HL-60 (cell line): ENCODE measurements at places on chromosomes 12 and 14.

DNA sequence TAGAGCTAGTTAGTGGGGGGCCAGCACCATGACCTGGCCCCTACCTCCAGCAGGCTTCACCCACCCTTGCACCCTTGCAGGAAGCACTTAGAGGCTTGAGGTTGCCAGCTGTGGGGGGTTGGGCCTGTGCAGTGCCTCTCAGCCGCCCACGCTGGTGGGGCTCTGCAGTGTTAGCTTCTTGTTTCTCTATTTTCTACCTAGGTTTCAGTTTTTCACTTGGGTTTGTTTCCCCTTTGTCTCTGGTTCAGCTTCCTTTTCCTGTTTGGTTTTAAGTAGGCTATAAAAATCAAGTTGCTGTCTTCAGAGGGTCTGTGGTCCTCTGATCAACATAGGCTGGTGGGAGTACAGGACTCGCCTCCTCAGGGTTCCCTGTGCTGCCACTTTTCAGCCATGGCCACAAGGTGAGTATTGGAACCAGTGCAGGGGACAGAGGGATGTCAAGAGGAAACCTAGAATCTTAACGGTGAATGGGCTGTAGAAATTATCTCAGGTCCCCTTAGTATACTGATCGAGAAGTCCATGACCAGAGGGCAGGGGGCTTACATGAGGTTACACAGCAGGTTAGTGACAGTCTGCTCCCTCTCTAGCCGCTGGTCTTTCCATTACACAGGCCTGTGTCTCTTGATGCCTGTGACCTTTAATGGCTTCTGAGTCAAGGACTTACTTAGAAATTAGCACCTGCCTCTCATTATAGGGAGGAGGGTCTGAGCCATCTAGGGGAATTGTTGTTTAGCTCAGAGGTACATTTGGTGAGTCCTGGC, at the start of gene EVL:
Gene EVL (plus strand): TSS at position 312 of the 761 bp plus-strand sequence. CDS start 79 bp downstream, at position 391.
- DNase-seq = peak; percentile 86

DNA sequence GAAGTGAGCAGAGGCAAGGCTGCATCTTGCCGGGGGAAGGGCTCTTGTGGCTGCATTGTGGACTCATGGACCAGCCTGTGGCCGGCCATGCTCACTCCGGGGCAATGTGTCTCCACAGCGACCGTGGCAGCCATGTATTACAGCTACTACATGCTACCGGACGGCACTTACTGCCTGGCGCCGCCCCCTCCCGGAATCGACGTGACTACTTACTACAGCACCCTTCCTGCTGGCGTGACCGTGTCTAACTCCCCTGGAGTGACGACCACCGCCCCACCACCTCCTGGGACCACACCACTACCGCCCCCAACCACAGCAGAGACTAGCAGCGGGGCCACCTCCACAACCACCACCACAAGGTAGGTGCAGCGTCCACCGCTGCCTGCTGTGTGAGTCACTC, 42.1 kb downstream of the SFSWAP start:
- no peak for DNase-seq

GRCh38 chr12:106981788-106982187, 5.2 kb downstream of the MTERF2 start:
- no peak for DNase-seq

DNA sequence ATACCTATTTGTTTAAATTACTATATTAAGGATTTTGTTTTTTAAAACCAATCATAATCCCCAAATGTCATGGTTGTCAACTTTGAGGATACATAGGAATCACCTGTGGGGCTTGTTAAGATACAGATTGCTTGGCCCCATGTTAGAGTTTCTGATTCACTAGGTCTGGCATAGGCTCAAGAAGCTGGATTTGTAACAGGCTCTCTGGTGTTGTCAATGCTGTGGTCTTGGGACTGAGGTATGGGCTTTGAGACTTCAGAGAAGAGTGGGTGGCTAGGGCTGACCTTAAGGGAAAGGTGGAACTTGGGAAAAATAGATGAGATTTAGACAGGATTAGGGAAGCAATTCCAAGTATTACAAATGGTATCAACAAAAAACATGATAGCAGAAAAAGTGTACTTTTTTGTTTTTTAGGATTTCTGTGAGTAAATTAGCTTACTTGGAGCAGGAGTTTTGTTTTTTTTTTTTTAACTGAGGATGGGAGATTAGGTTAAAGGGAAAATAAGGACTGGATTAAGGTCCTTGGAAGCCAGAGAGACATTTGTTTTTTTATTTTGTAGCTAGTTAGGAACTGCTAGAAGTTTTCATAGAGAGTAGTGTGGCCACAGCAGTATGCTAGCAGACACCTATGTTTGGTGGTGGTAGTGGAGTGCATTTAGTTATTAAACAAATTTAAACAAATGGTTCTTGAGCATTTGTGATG, 88.6 kb downstream of the RAD51B start:
- no peak for DNase-seq

DNA sequence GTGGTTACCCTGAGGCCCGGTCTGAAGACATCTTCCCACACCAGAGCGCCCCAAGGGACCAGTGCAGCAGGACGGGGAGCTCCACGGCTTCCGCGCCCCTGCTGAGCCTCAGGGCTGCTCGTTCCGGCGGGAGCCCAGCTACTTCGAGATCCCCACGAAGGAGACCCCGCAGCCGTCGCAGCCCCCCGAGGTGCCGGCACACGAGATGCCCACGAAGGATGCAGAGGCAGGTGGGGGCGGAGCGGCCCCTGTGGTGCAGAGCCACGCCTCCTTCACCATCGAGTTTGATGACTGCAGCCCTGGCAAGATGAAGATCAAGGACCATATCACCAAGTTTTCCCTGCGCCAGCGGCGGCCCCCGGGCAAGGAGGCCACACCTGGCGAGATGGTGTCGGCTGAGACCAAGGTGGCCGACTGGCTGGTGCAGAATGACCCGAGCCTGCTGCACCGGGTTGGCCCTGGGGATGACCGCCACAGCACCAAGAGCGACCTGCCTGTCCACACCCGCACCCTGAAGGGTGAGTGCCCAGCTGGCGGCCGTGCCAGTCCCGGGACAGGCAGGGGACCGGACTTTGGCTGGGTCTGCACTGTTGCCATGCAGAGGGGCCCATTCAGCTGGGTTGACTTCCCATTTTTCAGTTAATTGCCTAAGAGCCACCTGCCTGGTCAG, 18.1 kb downstream of the CEP170B start:
- no peak for DNase-seq
